ENCODE measurements at places on chromosomes 5 and 9.

DNA sequence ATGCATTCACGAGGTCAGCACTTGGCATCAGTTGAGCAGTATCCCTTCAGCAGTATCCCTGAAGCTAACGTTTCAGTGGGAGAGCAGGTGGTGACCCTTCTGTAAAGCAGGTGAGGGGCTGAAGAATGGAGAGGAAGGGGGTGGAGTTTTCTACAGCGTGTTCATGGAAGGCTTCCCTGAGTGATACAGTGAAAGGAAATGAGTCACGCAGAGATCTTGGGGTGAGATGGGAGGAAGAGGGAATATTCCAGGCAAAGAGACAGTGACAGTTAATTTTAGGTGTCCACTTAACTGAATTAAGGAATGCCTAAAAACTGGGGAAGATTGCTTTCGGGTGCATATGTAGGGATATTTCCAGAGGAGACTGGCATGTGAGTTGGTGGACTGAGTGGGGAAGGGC lies 25.7 kb downstream of the TAS2R1 start:
- no peak for DNase-seq

- DNase-seq: no peak
Measured at GRCh38 chr9:87712801-87713277, 13.1 kb upstream of the CTSL start.

GRCh38 chr5:140338336-140338735 lies 8.1 kb downstream of the HBEGF start:
- no peak for DNase-seq

DNA sequence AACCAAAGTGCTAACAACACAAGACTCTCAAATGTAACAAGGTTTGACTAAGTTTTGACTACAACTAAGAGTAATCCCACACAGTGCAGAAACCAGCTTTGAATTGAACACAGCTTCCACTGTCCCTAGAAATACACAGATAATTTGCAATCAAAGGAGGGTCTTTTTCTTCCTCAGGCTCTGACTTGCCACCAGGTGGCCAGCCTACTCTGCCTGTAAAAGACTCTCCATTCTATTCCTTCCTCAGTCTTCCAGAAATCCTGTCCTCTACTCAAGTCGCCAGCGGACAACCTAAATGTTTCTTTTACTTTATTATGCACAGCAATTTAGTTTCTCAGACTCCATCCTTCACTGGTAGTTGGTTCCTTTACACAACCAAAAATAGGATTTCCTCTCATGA lies 32.2 kb upstream of the MCTP1 start:
- DNase-seq: no peak

- no peak for DNase-seq
Measured at GRCh38 chr5:148962761-148963324, 100.0 kb downstream of the SH3TC2 start.

- no peak for DNase-seq
Measured at GRCh38 chr9:133733796-133734533, 4.2 kb downstream of the SARDH start.

DNA sequence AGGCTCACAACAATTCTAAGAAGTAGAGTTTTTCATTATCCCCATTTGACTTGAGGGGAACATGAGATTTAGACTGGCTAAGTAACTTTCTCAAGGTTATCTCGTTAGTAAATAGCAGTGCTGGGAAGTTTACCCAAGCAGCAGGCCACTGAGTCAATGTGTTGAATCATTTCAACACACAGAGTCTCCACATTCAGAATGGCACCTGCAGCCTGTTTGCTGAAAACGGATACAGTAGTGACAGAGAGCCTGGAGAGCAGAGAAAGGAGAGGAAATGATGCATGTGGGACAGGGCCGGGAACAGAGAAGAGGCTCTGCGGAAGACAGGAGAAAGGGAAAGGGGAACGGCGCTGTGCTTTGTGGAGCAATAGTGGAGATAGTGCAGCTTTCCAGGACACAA lies 33.5 kb upstream of the ZSWIM6 start:
- DNase-seq: no peak

DNA sequence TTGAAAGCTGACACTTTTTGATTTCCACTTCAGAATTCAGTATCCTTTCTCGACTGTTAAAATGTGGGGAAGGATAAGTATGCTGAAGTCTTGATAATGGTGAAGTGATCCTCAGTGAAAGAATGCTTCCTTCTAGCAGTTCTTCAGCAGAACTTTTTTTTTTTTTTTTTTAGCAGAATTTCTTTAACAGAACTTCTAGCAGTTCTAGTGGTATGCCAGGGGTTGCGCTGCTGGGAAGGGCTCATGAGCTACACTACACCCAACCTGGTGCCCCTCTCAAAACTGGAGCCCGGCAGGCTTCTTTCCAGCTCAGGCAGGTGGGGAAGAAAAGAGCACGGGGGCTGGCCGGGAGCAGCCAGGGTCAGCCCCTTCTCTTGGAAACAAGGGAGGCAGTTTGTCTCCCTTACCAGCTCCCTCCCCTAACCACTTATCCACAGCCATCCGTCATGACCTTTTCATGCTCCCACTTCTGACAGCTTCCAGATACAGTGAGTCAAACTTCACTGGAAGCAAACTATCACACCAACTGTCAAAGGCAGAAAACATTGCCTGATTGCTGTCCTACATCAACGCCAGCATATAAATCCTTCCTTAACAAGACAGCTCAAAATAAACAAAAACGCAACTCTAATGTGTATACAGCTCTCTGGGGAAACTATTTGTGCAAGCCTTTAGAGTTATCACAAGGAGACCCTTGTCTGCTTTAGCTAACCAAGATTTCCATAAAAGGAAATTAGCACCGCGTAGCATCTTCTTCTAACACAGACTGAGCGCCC lies 211.5 kb downstream of the GAPVD1 start:
- DNase-seq: no peak

- DNase-seq: no peak
Measured at GRCh38 chr5:81579262-81579924, 171.5 kb downstream of the SSBP2 start.

DNA sequence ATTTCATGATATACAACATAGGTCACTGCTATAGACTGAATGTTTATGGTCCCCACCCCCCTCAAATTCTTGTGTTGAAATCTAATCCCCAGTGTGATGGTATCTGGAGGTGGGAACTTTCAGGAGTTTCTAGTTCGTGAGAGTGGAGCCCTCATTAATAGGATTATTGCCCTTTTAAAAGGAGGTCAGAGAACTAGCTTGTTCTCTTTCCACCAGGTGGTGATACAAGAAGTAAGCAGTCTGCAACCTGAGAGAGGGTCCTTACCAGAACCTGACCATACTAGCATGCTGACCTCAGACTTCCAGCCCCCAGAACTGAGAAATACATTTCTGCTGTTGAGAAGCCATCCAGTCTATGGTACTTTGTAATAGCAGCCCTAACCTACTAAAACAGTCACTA lies 33.3 kb downstream of the TMEM161B start:
- no peak for DNase-seq

GRCh38 chr5:112921833-112922817 lies at the start of gene REEP5:
Gene REEP5, minus strand, starts transcription at chr5:112922227. Its CDS starts 37 bp downstream, at chr5:112922190.
- peak; percentile 59 for DNase-seq

DNA sequence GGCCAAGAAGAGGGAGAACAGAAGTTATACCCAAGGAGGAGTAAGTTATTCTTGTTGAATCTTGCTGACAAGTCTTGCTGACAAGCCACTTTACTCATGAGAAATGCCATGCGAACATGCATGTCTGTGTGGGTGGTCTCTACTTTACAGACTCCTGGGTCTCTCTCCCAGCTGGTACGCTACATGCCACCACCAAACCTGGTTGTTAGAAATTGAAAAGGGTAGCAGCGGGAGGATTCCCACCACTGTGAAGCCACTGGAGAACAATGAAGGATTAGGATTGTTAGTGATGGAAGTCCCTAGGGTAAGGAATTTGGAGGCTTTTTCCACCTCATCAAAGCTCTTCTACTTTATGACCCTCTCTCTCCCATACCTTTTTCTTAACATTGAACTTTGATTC lies 53.6 kb upstream of the GABRB2 start:
- no peak for DNase-seq

- no peak for DNase-seq
Measured at GRCh38 chr5:160539431-160539830, 117.8 kb downstream of the PTTG1 start.

GRCh38 chr5:177973066-177973635 lies 22.9 kb downstream of the PROP1 start:
- no peak for DNase-seq

DNA sequence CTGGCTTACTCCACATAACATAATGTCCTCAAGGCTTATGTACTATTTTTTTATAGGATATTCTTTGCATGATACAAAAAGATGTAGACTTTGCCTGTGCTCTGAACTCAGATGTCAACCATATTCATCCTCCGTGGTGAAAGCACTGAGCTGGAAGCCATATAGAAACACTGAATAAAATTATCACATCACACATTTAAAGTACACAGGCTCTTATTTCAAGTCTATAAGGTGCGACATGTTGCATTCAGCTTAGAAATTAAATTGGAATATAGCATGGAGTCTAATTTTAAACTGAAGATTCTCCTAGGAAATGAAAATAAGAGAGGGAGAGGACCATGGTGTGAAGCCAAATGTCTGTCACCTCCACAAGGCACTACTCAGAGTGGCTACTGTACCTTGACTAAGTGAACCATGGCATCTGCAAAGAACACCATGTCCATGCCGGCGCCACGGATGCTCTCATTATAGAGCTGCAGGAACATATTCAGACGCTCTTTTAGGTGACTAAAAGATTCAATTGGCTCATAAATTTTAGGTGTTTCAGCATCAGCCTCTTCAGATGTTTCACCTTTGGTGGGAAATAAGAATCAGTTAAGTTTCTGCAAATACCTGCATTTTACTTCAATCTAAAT lies 158.6 kb downstream of the DNAH5 start:
- DNase-seq: no peak

Data from Jurkat, Clone E6-1 (cell line).